ENCODE measurements at places on chromosomes 12 and 14. TPM values are rescaled to one million over a fixed set of nuclear protein-coding genes. Genes with fewer than 3 reads are reported as not detected.

DNA sequence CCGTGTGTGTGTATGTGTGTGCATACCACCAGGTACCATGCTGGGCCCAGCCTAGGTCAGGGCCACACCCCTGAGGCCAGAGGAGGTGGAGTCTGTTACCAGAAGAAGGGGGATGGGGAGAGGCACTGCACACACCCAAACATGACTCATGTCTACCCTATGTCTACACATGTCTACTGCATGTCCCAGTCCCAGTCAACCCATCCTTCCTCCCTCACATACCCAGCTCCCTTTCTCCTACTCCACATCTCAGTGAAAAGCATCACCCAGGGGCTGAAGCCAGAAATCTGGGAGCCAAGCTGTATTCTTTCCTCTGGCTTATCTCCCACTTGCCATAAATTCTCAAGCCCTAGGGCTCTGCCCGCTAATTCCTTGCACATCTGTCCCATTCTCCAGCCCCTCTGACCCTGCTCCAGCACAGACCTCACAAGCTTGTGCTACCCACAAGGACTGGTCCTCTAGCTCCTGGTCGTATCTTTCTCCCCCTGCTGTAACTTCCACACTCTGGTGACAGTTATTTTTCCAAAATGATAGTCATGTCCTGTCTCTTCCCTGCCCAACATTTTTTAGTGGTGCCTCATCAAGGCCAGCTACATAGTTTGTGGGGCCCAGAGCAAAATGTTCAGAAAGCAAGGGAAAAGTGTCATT is 18.0 kb upstream of the APPL2 start:
- DNase-seq = no peak

- DNase-seq = no peak
Observed at GRCh38 chr14:52455291-52456088, 96.8 kb downstream of the TXNDC16 start.

CLEC6A gene
- not detected for total RNA-seq

OAS2 gene
- 10.2 TPM for total RNA-seq

LMO3 gene
- total RNA-seq = 92.5 TPM

VDR gene
- 0.69 TPM for total RNA-seq
